ENCODE measurements at places on chromosomes 16 and 17. TPM values are rescaled to one million over a fixed set of nuclear protein-coding genes. Genes with fewer than 3 reads are reported as not detected.

DNA sequence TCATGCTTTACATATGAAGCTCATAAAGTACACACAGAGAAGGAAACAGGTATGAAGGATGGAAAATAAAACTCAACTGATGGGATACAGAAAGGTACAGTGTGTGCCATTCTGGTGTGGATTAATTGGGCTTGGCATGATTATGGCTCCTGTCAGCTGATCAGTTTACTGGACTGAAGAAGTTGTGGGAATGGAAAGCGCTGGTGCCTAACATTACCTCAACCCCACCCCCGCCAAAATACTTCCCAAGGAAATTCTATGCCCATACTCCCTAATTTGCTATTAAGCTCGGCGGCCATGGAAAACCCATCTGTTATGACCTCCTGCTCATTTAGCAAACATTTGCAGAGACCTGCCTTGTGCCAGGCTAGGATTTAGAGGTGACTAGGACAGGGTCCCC is 16.6 kb upstream of the PMFBP1 start:
- DNase-seq, result no peak

- DNase-seq, result peak; percentile 40
Observed at GRCh38 chr17:41620583-41621434, 3.6 kb downstream of the KRT17 start.

DNA sequence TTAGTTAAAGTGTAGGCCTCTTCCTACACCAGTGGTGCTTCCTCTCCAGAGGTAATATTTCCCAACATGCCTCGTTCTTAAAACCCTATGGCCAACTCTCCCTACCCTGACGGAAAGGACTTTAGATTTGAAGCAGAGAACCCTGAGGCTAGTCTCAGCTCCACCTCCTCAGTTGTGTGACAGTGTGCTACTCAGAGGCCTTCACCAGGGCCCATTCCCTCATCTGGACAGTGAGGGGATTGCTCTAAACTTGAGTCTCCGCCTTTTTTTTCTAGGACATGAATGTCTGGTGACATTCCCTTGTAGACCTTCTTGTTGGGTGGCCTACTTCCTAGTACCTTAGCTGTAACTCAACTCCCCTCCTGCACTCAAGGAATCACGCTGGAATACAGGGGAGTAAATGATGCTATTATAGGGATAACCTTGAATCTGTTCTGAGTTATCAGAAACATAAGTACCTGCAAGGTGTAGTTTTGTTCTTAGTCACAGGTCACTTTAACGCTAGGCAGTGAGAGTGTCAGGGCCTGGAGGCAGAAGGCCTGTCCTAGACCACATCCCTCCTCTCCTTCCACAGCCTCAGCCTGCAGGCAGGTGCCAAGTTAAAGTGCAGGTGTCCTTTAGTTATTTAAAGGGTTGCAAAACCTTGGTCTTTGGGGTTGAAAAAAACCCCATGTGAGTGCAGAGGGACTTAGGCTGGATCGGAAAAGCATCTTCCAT is 26.9 kb downstream of the LDHD start:
- DNase-seq, result no peak

- no peak for DNase-seq
Observed at GRCh38 chr16:27650073-27650701, 100.2 kb downstream of the KATNIP start.

- DNase-seq, result no peak
Observed at GRCh38 chr16:3014971-3015370, 2.2 kb downstream of the CLDN9 start.

GRCh38 chr17:77879226-77879895 is 79.1 kb upstream of the TNRC6C start:
- DNase-seq, result no peak

- DNase-seq, result peak; percentile 87
Observed at GRCh38 chr16:23466162-23466885, 13.3 kb upstream of the COG7 start.

- DNase-seq, result peak; percentile 56
Observed at GRCh38 chr16:65537336-65537735, 415.5 kb upstream of the CDH11 start.

DNA sequence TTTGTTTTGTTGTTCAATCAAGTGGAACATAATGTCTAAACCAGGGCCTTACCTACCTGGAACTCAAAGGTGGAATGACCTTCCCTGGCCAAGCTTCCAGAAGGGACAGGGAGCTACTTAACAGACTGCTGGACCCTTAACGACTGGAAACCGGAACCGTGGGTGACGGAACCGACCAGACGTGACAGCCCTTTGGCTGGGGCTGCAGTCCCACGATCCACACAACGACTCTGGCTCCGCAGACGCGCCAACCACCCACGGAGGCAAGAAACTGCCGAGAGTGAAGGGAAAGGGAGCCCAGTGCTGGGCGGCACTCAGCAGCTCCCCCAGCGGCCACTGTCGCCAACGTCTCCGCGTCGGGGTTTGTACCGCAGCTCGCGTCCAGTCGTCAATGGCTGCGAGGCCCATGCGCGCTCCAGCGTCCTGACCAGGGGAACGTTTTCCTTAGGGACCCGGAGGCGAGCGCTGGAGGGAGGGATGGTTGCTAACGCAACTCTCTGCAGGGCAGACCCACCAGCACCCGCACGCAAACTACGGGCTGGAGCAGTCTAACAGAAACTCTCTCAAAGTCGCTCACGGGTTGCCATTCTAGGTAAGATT is 5.5 kb upstream of the KIF22 start:
- DNase-seq, result peak; percentile 86

GRCh38 chr17:21161498-21162393 is 35.0 kb downstream of the DHRS7B start:
- DNase-seq, result peak; percentile 82

- DNase-seq, result no peak
Observed at GRCh38 chr16:68062910-68063393, 22.2 kb upstream of the NFATC3 start.

DNA sequence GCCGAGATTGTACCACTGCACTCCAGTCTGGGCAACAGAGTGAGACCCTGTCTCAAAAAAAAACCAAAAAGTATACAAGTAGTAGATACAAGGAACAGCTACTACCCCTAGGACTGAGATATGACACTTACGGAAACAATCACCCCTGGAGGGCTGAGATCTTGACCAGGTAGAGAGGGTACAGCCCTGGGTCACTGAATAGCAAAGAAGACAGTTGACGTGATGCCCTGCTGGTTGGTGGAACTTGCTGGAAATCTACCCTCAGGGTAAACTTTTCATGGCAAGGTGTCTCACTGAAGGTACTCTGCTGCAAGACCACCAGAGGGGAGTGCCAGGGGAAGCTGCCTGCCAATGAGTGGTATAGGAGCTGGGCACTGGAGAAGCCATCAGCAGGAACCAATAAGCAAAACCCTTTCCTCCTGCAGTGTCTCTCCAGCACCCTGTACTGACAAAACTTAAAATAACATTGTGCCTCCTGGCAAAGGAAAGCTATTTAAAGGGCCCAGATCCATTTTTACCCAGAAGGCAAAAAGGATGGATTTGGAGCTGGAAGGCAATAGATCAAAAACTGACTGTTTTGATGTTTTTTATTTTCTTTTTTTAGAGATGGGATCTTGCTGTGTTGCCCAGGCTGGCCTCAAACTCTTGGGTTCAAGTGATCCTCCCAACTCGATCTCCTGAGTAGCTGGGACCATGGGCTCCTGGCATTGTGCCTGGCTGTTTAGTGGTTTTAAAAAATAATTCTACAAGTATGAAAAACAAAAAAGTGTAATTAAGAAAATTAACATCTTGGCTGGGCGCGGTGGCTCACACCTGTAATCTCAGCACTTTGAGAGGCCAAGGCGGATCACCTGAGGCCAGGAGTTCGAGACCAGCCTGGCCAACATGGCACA is 11.3 kb upstream of the PDXDC1 start:
- no peak for DNase-seq

- no peak for DNase-seq
Observed at GRCh38 chr16:74461826-74462225, 40.5 kb upstream of the CLEC18B start.

DNA sequence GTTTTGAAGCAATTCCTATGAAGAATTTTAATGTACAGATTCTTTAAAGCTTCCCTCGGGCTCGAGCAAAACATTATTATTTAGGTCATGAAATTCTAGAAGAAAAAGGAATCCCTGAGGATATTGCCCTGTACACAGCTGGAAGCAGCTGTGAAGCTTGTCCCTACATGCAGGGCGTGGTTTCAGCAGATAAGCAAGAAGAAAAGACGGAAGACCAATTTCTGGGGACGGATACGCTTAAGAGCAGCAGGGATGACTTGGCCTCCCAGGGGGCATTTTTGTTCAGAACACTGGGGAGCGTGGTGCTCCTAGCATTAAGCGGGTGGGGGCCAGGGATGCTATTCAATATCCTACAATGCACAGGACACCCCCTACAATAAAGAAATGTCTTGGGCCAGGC is 34.3 kb downstream of the LITAF start:
- no peak for DNase-seq

DNA sequence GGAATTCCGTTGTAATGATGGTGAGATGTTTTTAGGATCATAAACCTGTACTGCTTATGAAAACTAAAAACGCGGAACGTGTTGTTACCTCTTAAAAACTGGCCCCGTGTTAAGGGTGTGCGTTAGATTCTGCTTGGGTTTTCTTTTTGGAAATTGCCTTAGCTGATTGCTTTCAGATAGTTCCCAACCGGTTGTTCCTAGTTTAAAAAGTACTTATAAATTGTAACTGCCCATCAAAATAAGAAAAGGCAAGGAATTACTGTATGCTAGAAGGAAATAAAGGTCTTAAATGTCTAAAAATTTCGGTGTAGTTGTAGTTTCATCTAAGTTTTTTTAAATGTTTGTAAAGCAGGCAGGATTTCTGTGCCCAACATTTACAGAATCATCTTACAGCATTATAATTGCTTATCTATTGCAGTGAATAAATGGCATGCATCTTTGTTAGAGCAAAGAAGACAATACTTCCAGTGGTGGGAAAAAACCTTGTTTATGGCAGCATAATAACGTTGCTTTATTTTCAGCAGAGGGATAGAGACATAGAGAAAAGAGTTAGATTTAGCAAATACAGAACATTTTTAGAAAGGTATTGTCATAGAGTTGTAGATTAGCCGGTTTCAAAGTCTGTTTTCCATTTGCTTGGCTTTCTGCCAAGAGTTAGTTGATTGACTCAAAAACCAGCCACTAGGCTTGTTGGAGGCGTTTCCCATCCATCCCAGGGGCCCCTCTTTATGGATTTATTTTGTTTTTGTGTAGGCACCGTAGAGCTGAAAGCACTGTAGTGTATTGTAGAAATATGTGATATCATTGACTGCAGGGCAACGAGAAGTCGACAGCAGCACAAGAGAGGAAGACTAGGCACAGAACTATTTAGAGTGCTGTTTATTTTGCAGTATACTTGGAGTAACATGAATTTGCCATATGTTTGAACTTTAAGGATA is 1.7 kb downstream of the PPM1D start:
- peak; percentile 87 for DNase-seq

- DNase-seq, result no peak
Observed at GRCh38 chr16:62035115-62036092, 834 bp downstream of the CDH8 start.

DNA sequence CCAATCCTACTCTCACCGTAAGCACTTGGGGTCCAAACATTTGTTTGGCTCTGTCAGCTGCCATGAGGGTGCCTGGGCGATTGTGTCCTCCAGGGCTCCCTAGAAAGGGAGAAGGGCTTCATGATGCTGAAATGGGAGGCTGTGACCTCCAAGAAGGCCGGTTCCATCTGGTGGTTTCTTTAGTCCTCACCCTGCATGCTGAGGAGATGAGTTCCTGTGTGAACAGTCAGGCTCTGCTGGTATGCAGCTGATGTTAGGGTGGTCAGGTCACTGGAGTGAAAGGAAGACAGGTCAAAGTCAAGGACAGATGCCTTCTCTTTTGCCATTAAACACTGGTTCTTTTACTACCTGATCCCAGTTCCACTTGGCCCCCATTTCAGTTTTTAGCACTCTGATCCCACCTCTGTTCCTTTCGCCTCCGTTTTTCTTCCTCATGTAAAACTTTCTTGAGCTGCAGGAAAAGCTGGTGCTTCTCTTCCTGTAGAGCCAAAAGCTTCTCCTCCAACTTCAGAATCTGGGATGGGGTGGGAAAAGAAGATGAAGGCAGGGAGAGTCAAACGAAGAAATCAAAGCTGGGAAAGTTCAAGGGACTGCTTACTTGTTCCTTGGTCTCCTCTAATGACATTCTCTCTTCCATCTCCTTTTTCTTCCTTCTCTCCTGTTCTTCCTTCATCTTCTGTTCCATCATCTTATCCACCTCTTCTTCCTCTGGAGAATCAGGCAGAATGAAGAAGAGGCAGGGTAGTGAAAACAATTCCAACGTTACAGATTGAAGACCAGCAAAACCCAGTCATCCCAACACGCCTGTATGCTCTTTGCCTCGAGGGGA is 1.1 kb downstream of the GPS2 start:
- DNase-seq, result peak; percentile 61

DNA sequence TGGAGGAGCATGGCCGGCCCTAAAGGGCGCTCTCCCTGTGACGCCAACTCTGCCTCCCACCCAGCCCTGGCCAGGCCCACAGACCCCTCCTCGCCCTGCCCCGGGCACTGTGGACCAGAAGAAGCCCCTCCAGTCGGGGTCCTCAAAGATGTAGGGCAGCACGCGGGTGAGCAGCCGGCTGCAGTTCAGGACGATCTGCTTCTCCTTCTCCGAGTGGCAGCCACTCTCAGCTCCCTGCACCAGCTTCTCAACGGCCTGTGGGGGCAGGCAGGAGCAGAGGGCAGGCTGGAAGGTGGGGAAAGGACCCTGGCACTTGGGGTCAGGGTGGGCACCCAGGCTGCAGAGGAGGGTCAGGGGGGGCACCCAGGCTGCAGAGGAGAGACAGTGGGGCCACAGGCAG is 8.9 kb downstream of the HID1 start:
- DNase-seq, result no peak

- no peak for DNase-seq
Observed at GRCh38 chr16:11088074-11088730, 143.8 kb downstream of the CLEC16A start.

- no peak for DNase-seq
Observed at GRCh38 chr16:89197633-89198416, 2.5 kb downstream of the SLC22A31 start.

GRCh38 chr17:42180922-42181850 is at the start of gene KCNH4:
KCNH4 (minus strand) TSS chr17:42181142; CDS start chr17:42180945, 197 bp downstream.
- peak; percentile 87 for DNase-seq

- DNase-seq, result peak; percentile 52
Observed at GRCh38 chr16:12271006-12271405, 294.5 kb downstream of the SNX29 start.

- DNase-seq, result no peak
Observed at GRCh38 chr17:65562206-65562531, 721 bp upstream of the AXIN2 start.

FBXL16 gene
- not detected for total RNA-seq

MARCHF10 gene
- total RNA-seq, result 1.8 TPM

SSTR5 gene
- total RNA-seq, result not detected

PIRT gene
- total RNA-seq, result not detected

GPR179 gene
- total RNA-seq, result not detected

AOC2 gene
- total RNA-seq, result 0.13 TPM

KRT35 gene
- total RNA-seq, result not detected

KRT20 gene
- total RNA-seq, result not detected

NPIPA2 gene
- 0.51 TPM for total RNA-seq

KRTAP3-1 gene
- total RNA-seq, result not detected

PTGES3L gene
- total RNA-seq, result not detected

ADORA2B gene
- 20.2 TPM for total RNA-seq

SPATA32 gene
- not detected for total RNA-seq

MYO1C gene
- total RNA-seq, result 218 TPM

MFSD6L gene
- total RNA-seq, result not detected

KRT39 gene
- not detected for total RNA-seq
